ENCODE measurements at places on chromosomes 7 and 10. TPM values are rescaled to one million over a fixed set of nuclear protein-coding genes. Genes with fewer than 3 reads are reported as not detected.

DNA sequence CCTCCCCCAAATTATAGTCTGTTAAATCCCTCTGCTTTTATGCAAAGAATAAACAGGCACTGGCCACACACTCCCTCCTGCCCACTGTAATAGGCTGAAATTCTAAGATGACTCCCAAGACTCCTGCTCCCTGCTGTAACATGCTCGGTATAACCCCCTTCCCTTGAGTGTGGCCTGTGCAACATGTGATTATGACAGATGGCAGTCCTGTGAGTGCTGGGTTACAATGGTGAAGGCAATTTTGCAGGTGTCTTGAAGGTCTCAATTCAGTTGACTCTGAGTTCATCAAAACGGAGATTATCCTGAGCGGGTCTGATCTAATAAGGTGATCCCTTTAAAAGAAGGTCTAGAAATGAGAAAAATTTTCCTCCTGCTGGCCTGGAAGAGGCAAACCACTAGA, 55.9 kb downstream of the CREB3L2 start:
- no peak for ATAC-seq
- peaks cover 12% of the 10 kb centered on the region for H3K4me1 ChIP-seq
- H3K27me3 ChIP-seq, result no peaks in the 10 kb centered on the region
- no peak overlapping the region for H3K27ac ChIP-seq
- H3K4me3 ChIP-seq, result no peak overlapping the region
- H3K36me3 ChIP-seq, result no peaks in the 10 kb centered on the region

- no peak overlapping the region for H3K27ac ChIP-seq
- no peaks in the 10 kb centered on the region for H3K27me3 ChIP-seq
- no peak for ATAC-seq
- H3K36me3 ChIP-seq, result no peaks in the 10 kb centered on the region
Measured at GRCh38 chr10:85901599-85901998, 465.0 kb downstream of the GRID1 start.

GRCh38 chr7:26186364-26187311, 13.9 kb downstream of the HNRNPA2B1 start:
- H3K36me3 ChIP-seq, result peaks cover 53% of the 10 kb centered on the region
- no peaks in the 10 kb centered on the region for H3K4me1 ChIP-seq
- no peak overlapping the region for H3K27ac ChIP-seq
- ATAC-seq, result no peak
- H3K4me3 ChIP-seq, result no peak overlapping the region
- H3K27me3 ChIP-seq, result no peaks in the 10 kb centered on the region

DNA sequence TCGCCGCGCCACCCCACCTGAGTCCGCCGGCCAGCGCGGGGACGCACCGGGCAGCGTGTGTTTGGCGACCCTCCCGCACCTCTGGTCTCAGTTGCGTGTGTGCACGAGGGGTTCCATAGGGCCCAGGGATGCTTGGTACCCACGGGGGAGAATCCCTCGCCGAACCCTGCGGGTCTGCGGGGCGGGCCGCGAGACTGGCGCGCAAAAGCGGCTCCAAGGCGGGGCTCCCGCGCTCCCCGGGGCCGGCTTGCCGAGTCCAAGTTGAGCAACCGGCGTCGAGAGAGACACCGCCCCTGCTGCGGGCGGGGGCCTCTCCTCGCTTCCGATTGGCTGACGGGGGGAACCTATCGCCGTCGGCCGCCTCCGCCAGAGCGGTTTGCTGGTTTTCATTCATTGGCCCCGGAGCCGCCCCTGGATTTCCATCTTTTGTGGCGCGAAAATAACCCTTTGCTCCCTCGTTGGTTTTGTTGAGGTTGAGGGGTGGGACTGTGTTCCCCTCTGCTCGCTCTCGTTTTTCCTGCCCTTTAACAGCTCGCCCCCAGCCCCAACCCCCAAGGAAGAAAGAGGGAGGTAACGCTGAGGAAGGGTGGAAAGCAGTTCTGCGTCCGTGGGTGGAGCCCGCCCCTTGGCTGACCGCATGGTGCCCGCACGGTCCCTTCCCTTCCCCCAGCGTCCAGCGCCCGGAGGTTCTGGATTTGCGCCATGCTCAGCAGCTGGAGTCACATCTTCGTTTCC, 4.0 kb upstream of the IGF2BP3 start:
- H3K27ac ChIP-seq, result no peak overlapping the region
- H3K27me3 ChIP-seq, result peaks cover 100% of the 10 kb centered on the region
- no peaks in the 10 kb centered on the region for H3K36me3 ChIP-seq
- peak overlapping the region; percentile 33 for H3K4me3 ChIP-seq
- ATAC-seq, result peak; percentile 70
- H3K4me1 ChIP-seq, result peaks cover 39% of the 10 kb centered on the region

GRCh38 chr10:72765051-72765745, 73.3 kb downstream of the MCU start:
- ATAC-seq, result no peak
- H3K27me3 ChIP-seq, result no peaks in the 10 kb centered on the region
- no peak overlapping the region for H3K4me3 ChIP-seq
- H3K4me1 ChIP-seq, result no peaks in the 10 kb centered on the region

- no peaks in the 10 kb centered on the region for H3K27me3 ChIP-seq
- H3K36me3 ChIP-seq, result no peaks in the 10 kb centered on the region
- peak overlapping the region; percentile 34 for H3K4me3 ChIP-seq
- H3K4me1 ChIP-seq, result peaks cover 31% of the 10 kb centered on the region
- H3K27ac ChIP-seq, result peak overlapping the region; percentile 81
- ATAC-seq, result peak; percentile 78
Measured at GRCh38 chr10:30812018-30812851, 182.7 kb upstream of the LYZL2 start.

GRCh38 chr10:3399756-3400155, 227.2 kb upstream of the PITRM1 start:
- no peaks in the 10 kb centered on the region for H3K36me3 ChIP-seq
- no peaks in the 10 kb centered on the region for H3K27me3 ChIP-seq
- ATAC-seq, result no peak
- no peak overlapping the region for H3K4me3 ChIP-seq
- H3K4me1 ChIP-seq, result peaks cover 6% of the 10 kb centered on the region

DNA sequence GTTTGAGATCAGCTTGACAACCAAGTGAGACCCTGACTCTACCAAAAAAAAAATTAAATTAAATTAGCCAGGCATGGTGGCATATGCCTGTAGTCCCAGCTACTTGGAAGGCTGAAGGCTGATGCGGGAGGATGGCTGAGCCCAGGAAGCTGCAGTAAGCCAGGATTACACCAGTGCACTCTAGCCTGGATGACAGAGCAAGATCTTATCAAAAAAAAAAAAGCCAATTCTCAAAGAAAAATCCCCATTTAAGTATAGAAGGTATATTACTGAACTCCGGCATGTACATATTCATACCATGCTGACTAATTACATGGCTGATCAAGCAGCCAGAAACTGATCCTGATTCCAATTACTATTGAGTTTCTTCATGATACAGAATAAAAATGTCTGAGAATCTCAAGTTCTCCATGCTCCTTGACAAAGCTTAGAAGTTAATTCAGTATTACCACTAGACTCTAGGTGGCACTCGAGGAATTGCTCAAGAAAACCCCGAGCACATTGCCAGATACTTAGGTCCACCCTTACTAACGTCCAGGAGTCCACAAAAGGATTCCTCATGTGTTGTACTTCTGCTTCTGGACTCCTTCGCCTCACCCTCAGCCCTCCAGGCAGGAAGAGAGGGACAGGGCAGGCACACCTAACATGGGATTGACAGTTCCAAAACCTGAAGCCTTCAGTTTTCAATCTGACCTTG, 148.9 kb downstream of the PARD3 start:
- H3K36me3 ChIP-seq, result no peaks in the 10 kb centered on the region
- no peaks in the 10 kb centered on the region for H3K27me3 ChIP-seq
- peak; percentile 88 for ATAC-seq
- peaks cover 38% of the 10 kb centered on the region for H3K4me1 ChIP-seq
- H3K27ac ChIP-seq, result no peak overlapping the region

GRCh38 chr7:46908770-46909169, 673.1 kb downstream of the TNS3 start:
- no peak overlapping the region for H3K4me3 ChIP-seq
- no peak for ATAC-seq

- H3K4me1 ChIP-seq, result no peaks in the 10 kb centered on the region
- H3K36me3 ChIP-seq, result peaks cover 49% of the 10 kb centered on the region
- H3K27ac ChIP-seq, result peak overlapping the region; percentile 72
- peak overlapping the region; percentile 6 for H3K4me3 ChIP-seq
Measured at GRCh38 chr7:767941-768731, 41.1 kb upstream of the PRKAR1B start.

GRCh38 chr10:21696302-21696701, 162.3 kb downstream of the MLLT10 start:
- no peak overlapping the region for H3K27ac ChIP-seq
- H3K27me3 ChIP-seq, result no peaks in the 10 kb centered on the region
- no peaks in the 10 kb centered on the region for H3K36me3 ChIP-seq
- H3K4me1 ChIP-seq, result no peaks in the 10 kb centered on the region
- no peak overlapping the region for H3K4me3 ChIP-seq

- no peak overlapping the region for H3K27ac ChIP-seq
- no peaks in the 10 kb centered on the region for H3K36me3 ChIP-seq
- no peaks in the 10 kb centered on the region for H3K27me3 ChIP-seq
- ATAC-seq, result peak; percentile 51
- H3K4me1 ChIP-seq, result no peaks in the 10 kb centered on the region
Measured at GRCh38 chr10:119263951-119264617, 56.7 kb downstream of the GRK5 start.

GRCh38 chr7:28984217-28984616, 26.1 kb upstream of the TRIL start:
- no peak overlapping the region for H3K27ac ChIP-seq
- H3K4me3 ChIP-seq, result no peak overlapping the region
- no peak for ATAC-seq
- no peaks in the 10 kb centered on the region for H3K36me3 ChIP-seq
- no peaks in the 10 kb centered on the region for H3K27me3 ChIP-seq
- peaks cover 46% of the 10 kb centered on the region for H3K4me1 ChIP-seq

DNA sequence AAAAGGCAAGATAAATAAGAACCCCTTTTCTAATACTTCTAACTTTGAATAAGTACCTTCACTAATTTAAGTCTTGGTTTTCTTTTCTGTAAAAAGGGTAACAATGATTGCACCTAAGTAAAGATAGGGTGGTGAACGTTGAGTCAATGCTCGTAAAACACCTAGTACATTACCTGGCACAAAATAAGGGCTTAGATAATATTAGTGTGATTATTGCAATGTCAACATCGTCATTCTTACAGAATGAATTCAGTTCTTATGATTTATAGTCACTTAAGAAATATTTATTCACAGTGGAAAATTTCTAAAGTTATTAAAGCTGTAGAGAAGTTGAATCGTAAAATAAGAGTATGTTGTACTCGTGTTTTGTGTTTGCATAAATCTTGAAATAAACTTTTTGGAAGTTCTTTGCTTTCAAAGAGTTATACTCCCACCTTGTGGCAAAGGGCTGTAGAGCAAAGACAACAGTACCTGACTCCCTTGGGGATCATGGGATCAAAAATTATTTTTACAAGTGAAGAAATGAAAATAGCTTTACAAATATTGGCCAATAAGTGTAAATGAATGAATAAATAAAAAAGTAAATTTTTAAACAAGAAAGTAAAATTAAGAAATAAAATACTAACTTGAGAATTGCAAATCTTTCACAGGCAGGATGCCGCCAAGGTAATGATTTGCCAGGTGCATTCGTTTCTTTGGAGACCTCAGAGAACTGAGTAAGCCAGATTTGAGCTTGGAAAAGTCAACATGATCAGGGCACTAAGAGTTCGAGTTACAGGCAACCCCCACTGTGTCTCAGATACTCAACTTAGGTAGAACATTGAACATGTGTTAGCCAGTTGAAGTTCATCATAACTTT, 285.8 kb upstream of the CACNA2D1 start:
- H3K27ac ChIP-seq, result no peak overlapping the region
- no peak for ATAC-seq
- no peak overlapping the region for H3K4me3 ChIP-seq
- H3K4me1 ChIP-seq, result no peaks in the 10 kb centered on the region

The CPED1 gene
- total RNA-seq, result 97.7 TPM

The LFNG gene
- total RNA-seq, result 9.1 TPM

The MACC1 gene
- total RNA-seq, result 0.35 TPM

The SPDYE3 gene
- total RNA-seq, result not detected
